Stimulated activated CD4-positive, alpha-beta T cell treated with anti-CD3 and anti-CD28 coated beads, Interleukin-2, amount 100 ng/mL, for 24 hours (primary cell): ENCODE measurements at places on chromosomes 5 and 9.
A peak's percentile ranks its signal among the peaks of the same experiment; 100 is the strongest.

DNA sequence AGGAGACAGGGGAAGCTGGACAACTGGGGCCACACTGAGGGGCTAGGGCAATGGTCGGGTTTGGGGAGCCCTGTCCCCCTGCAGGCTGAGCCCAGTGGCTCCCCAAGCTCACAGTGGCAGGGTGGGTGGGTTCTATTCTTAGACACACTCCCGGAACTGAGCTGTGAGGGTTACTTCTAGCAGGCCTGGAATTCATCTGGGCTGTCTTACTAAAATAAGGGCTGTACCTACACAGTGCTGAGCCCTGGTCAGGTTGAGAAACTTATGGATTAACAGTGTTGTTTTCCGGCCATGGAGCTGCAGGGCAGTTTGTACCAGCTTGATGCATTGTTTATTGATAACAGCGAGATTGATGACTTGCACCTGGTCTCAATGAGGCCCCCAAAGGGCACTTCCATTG lies 58.8 kb downstream of the C5orf15 start:
- DNase-seq = no peak

DNA sequence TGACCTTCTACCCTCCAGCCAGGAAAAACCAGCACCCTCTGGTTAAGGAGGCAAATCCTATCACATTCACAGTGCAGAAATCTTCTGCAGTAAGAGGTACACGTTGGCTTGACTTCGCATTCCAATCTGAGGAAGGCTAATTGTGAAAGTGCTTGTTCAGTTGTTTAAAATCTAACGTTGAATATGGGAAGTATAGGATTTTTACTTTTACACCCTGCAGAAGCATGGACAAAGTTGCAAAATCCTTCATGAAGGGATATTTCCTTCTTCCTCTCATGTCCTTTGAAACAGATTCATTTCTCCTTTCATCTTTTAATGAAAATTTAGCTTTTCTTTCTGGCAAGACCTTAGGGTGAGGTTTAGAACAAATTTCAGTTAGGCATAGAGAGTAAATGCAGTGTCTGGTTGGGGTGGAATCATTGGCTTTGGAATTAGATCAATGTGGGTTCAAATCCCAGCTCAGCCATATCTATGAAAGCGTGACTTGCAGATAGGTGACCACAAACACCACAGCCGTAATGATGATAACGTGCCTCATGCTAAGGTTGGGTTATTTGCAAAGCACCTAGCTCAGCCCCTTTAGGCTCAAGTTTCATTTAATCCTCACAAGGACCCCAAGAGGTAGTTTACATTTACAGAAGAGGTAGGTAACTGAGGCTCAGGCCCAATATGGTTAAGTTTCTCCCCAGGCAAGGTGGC lies 42.2 kb upstream of the C5orf58 start:
- no peak for DNase-seq

DNA sequence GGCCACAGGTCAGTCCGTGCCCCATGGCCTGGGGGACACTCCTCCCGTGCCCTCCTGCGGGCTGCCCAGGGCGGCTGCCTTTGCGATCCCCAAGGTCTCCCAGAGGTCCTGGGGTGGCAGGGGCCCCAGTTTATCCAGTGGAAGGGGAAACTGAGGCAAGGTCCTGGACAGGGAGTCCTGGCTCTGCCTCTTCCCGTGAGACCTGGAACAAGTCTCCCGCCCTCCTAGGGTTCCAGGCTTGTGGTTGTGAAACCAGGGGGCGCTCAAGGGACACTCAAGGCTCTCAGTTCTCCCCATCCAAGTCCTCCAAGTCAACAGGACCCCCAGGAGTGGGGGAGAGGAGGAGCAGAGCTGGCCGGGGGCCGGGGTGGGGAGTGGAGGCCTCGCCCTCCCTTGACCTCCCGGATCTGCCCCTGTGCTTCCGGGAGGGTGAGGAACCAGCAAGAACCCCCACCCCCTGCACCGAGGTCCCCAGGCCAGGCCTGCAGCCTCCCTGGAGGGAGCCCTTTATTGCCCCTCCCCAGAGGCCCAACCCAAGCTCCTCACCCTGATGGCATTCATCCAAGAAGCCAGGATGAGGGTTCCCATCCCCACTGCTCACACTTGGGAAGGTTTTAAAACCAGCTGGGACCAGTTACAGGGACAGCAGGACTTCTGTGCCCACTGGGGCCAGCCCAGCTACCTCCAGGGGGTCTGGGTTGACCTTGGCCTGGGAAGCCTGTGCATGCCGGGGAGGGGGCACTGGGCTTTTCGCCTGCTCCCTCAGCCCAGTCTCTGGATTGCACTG lies 24.7 kb upstream of the TMEM250 start:
- no peak for DNase-seq

- DNase-seq = peak; percentile 35
Observed at GRCh38 chr5:170070556-170071412, 34.9 kb upstream of the FOXI1 start.

DNA sequence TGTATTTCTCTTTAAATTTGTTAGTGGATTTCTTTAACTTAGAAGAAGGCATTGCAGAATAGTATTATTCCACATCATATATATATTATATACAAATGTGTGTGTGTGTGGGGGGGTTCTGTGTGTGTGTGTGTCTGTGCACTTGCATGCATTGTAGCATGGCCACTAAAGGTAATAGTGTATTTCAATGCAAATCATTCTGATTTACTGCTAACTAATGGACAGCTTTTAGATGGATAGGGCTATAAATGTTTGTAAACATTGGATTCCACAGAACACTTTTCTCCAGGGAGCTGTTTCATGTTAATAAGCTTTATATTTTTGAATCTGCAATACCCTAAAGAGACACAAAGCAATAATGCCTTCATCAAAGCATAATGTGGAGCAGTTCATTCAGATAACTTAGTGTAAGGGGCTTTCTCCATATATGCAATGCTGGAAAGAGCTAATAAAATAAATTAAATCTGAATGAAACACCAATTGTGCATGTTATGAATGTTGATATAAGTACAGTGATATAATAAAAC lies 496.7 kb upstream of the CDH9 start:
- no peak for DNase-seq

GRCh38 chr5:141603923-141604717 lies 14.7 kb downstream of the DIAPH1 start:
- no peak for DNase-seq

- DNase-seq = no peak
Observed at GRCh38 chr9:137365552-137366444, 57.2 kb downstream of the EXD3 start.

- DNase-seq = no peak
Observed at GRCh38 chr9:17116400-17116837, 18.4 kb upstream of the CNTLN start.

GRCh38 chr5:138905541-138905940 lies 30.4 kb upstream of the LRRTM2 start:
- no peak for DNase-seq

DNA sequence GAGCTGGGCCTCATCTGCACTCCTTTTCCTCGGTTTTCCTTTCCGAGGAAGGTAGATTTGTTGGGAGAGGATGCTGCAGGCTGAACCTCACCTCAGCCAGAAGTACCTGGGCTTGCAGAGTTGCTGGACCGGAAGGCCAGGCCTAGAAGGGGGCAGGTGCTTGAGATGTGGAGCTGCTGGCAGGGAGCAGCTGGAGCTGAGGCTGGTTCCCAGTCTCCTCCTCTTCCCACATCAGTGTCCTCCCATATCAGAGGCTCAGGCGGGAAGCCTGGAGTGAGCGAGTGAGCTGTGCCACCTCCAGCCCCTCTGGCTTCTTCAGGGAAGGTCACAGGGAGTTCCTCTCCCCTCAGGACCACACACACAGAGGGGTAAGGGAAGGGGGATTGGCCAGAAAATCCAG lies 259.4 kb downstream of the GADD45G start:
- DNase-seq = no peak

GRCh38 chr9:117714282-117714681 lies 10.1 kb downstream of the TLR4 start:
- no peak for DNase-seq

GRCh38 chr9:117121316-117121715 lies 293.5 kb downstream of the ASTN2 start:
- no peak for DNase-seq

- DNase-seq = no peak
Observed at GRCh38 chr5:40235471-40236400, 444.0 kb upstream of the PTGER4 start.

DNA sequence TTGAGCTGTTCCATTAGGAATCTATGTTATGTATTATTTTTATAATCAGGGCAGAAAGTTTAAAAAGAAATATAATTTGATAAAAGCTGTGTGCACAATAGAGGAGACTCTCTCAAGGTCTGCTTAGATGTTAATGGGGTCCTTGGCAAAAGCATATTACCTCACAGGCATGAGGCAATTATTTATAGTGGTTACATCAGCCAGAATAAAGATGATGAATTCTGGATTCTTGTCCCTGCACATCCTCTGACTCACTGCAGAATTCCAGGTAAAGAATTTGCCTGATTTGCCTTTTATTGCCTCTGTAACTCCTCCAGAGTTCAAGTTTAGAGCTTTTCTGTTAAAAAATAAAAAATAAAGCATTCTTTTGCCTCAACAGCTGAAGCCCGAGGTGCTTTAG lies 253.6 kb downstream of the MAST4 start:
- no peak for DNase-seq

GRCh38 chr9:105425816-105426433 lies 21.9 kb upstream of the FSD1L start:
- DNase-seq = no peak

DNA sequence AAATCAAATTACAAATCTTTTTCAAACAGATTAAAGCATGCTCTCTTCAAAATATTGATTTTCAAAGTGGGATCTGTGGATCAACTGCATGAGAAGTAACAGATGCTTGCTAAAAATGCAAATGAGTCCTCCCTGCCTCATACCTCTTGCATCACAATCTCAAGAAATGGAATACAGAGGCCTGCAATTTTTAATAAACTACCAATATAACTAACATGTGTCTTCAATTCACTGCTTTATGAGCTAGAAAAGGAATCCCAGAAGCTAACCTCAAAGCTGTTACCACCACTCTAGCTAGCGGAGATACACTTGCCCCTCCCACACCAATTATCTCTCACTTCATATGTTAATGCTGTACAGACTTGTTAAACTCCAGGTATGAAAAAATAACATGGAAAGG lies 9.6 kb downstream of the OR13C5 start:
- no peak for DNase-seq

GRCh38 chr5:932628-933250 lies 40.1 kb downstream of the TRIP13 start:
- DNase-seq = no peak

GRCh38 chr5:126677121-126677520 lies 76.4 kb downstream of the PHAX start:
- no peak for DNase-seq

DNA sequence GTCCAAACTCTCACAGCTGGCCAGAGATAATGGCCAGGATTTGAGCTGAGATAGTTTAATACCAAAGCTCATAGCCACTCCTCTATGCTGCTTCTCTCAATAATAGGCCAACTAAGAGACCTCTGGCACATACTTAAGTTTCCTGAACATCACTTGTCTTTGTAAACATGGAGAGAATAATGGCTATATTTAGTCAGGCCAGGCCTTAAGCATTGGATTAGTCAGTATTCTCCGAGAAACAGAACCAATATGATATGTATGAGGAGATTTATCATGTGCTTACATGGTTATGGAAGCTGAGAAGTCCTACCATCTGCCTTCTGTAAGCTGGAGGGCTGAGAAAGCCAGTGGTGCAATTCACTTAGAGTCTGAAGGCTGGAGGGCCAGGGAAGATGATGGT lies 45.4 kb downstream of the CFAP95 start:
- DNase-seq = no peak

DNA sequence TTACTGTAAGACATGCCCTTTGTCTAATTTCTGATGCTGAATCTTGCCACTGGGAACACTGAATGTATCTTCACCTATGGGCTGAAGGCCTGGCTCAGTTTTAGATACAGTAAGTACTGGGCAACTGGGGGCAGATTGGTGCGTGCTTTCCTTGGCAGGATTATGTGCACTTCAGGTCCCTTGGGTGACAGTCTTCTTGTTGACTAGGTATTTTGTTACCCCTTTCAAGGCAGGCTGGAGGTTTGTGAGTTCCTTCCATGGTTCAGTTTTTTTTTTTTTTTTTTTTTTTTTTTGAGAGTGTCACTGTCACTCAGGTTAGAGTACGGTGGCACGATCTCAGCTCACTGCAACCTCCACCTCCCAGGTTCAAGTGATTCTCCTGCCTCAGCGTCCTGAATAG lies 7.6 kb downstream of the ZMAT2 start:
- no peak for DNase-seq

- no peak for DNase-seq
Observed at GRCh38 chr5:84779186-84779585, 394.5 kb upstream of the EDIL3 start.

DNA sequence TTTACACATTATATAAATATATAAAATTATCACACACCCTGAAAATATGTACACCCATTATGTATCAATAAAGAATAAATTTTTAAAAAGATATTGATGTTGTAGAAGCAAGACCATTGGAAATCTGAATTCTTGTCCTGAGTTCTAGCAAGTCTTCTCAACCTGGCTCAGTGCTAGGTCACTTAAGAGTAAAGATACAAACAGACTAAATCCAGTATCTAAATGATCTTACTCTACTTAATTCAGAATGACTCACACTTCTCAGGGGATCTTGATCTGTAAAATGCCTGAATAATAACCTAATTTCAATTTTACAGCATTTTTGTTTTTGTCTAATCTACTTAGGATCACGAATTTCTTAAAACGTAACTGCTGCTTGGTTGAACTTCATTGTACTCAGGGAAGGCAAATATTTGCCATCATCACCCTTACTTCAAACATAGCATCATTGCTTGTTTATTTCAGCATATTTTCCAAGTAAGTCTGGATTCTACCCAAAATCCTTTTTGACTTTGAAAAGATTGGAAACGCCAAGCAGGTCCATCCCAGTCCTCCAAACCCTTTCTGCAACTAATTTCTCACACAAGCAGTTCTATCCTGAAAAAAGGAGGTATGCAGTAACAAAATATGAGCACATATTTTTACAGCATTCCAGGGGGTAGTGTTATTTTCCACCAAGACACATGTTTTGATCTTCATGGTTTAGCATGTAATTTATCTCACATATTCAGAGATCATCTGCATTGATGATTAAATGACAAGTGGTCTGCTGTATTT lies 582.6 kb downstream of the PSAT1 start:
- DNase-seq = no peak

- no peak for DNase-seq
Observed at GRCh38 chr9:116817762-116818161, 130.7 kb downstream of the TRIM32 start.

DNA sequence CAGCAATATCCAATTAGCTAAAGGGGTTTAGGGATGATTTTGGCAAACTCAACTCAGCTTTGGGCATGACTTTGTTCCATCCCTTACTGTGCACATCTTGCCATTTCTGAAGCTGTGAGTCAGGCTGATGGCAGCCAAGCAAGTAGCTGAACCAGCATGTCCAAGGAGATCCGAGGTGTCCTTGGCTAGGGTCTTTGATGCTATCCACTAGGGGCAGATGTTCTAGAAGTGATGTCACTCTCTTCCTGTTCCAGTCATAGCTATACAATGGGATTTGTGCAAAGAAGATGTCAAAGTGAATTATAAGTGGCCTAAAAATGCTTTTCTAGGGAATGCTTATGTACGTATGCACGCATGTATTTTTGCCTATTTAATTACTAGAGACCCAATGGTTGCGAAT lies 160.8 kb upstream of the PAPPA start:
- DNase-seq = no peak
